ENCODE measurements at places on chromosomes 5 and 9.

GRCh38 chr9:3696368-3696767 is 170.6 kb upstream of the RFX3 start:
- DNase-seq = no peak

GRCh38 chr9:114030364-114030763 is 47.7 kb downstream of the AMBP start:
- DNase-seq = no peak

GRCh38 chr5:40478766-40479165 is 200.9 kb upstream of the PTGER4 start:
- DNase-seq = no peak

DNA sequence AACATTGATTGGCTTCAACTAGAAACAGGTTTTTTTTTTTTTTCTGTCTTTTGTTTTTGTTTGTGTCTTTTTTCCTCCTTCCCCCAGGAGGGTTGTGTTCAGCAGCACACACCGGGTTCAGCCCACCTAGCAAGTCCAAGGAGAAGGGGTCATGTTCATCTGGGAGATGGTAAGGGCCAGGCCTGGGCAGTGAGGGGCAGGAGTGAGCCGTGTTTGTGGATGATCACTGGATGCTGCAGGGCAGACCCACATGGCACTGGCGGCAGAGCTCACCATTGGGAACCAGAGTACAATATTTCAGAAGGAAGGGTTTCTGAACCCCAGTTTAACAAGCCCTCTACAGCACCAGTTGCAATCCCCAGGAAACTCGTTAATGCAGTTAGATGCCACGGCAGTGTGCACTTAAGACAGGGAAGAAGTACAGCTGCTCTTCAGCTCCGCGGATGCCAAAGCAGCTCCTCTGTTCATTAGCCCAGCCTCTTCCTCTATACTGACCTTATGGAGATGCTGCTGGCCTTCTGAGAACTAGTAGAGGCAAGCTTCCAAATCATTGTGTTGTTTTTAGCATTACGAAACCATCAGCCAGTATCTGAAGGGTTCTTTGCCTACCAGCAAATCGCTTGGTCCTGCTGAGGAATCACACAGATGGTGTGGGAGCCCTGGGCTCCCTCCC is 508.2 kb upstream of the WWC1 start:
- DNase-seq = no peak

GRCh38 chr9:8815931-8816330 is 1016.4 kb upstream of the DMAC1 start:
- DNase-seq = no peak

DNA sequence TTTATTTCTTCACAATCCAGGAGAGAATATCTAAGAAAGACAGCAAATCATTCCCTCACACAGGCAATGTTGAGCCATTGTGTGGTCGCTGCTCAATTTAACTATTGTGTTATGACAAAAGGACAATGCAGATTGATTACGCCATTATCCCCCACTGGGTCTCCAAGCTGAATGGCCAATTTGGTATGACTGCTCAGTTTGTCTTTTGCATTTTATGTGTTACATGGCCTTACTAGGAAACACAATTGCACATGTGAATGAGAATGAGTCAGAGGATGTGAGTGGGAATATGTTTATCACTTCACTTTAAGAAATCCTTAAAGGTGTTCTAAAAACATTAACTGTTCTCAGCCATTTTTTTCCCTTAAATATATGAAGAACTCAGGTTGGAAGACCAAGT is 108.3 kb downstream of the FAM174A start:
- no peak for DNase-seq

- DNase-seq = peak; percentile 69
Observed at GRCh38 chr9:37984672-37985611, 81.0 kb upstream of the SLC25A51 start.

GRCh38 chr9:126516936-126517832 is 96.5 kb upstream of the LMX1B start:
- DNase-seq = peak; percentile 89

DNA sequence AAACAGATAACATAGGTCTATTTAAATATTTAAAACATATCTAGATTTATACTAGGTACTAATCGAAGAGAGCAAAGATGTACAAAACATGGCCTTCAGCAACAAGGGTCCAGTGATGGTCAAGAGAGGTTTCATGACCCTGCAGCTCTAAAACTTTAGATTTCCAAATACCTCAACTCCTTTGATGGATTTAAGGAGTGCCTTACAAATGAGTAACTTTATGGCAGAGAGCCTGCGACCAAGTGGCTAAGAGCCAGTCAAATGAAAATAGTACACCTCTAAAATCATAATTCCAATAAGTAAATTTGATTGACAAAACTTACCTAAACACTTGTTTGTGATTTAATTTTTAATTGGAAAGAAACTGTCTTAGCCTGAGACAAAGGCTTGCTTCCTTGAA is 4.7 kb upstream of the SH3RF2 start:
- no peak for DNase-seq

DNA sequence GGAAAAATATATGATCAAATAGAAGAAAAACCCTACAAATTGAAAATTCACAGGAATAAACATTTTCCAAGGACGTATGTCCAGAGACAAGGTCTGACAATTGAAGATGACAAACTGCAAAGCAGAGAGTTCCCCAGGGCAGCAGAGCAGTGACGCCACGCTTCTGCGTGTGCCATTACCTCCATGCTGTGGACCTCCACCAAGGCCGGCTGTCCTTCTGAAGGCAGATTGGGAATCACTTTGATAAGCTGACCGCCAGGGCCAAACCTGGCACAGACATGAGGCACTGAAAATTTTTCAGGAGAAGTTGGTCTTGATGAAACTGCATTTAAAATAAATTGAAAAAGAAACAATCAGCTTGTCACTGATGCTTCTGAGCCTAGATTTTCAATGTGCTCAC is 18.6 kb downstream of the SEC16A start:
- no peak for DNase-seq

Data from muscle of back (tissue), 13 donors.